Activated effector memory CD4-positive, alpha-beta T cell treated with Interleukin-2 at 50 U/mL for 16 hours (primary cell): ENCODE measurements at places on chromosomes 12 and 14.

DNA sequence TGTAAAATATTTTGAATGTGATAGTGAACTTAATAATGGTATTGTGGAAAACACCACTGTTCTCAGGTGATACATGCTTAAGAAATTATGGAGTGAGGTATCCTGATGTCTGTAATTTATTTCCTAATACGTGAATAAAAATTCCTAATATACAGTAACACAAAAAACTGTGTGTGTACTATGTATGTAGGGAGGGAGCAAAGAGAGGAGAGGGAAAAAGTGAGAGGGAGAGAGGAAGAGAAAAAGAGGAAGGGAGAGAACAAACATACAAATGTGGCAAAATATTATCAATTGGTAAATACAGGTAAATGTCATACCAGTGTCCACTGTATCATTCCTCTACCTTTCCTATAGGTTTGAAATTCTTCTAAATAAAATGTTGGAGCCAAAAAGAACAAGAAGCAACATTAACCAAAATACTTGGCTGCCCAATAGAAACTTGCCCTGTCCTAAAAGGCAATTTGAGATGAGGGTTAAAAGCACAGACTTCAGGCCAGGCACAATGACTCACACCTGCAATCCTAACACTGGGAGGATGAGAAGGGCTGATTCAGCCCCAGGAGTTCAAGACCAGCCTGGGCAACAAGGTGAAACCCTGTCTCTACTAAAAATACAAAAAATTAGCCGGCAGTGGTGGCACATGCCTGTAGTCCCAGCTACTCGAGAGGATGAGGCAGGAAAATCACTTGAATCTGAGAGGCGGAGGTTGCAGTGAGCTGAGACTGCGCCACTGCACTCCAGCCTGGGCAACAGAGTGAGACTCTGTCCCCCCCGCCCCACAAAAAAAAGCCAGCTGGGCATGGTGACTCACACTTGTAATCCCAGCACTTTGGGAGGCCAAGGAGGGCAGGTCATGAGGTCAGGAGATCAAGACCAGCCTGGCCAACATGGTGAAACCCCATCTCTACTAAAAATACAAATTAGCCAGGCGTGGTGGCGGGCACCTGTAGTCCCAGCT lies 14.5 kb downstream of the R3HDM2 start:
- DNase-seq: no peak

DNA sequence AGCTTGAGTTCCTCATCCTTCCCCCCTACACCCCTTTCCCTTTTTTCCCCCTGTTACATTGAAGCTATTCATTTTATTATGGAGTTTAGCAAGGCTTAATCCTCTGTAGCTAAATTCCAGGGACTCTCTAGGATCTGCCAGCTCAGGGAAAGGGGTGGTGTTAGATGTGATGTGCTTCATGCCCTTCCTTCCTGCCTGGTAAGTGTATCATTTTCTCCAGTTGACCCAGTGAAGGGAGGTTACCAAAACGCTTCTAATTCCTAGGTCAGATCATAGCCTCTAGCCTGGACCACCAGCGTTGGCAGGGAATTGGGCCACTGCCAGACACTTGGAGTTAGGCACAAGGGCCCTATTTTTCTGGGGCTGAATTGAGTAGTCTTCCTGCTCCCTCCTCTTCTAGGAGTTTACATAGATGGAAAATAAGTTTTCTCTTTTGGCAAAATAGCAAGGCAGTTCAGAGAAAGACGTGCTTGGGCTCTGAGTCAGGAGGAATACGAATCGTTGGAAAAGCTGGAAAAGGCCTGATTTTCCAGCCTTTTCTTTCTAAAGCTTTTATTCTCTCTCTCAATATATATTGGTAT lies 88.3 kb downstream of the NPAS3 start:
- no peak for DNase-seq

DNA sequence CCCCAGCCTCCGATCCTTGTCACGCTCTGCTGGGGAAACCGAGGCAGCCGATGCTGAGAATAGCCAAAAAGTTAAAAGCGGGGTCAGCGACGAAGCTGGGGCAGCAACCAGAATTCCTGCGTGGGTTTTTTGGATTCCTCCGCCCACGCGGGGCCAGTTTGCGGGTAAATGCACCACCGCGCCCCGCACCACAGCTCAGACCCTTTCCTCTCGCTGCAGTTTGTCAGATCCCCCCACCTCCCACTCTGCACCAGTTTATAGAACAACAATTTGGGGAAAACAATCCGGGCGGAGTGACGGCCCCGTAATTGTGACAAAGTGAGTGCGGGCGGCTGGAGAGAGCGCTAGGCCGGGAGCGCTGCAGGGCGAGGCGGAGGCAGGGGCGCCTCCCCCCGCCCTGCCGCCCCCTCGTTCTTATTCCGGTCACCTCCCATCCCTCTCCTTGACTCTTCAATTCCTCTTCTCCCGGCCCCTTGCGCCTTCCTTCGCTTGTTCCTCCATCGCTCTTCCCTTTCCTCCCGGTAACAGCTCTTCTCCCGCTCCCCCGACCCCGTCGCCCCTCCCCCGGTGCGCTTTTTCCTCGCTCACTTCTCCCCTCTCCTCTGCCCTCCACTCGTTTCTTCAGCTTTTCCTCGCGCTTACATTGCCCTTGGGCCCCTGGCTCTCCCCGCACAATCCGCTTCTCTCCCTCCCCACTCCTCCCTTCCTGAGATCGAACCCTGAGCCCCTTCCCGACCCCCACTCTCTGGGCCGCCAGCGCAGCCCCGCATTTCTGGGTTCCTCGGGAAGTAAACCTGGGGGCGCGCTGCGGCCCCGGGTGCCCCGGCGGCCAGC lies 646 bp upstream of the DNAJC22 start:
- no peak for DNase-seq

DNA sequence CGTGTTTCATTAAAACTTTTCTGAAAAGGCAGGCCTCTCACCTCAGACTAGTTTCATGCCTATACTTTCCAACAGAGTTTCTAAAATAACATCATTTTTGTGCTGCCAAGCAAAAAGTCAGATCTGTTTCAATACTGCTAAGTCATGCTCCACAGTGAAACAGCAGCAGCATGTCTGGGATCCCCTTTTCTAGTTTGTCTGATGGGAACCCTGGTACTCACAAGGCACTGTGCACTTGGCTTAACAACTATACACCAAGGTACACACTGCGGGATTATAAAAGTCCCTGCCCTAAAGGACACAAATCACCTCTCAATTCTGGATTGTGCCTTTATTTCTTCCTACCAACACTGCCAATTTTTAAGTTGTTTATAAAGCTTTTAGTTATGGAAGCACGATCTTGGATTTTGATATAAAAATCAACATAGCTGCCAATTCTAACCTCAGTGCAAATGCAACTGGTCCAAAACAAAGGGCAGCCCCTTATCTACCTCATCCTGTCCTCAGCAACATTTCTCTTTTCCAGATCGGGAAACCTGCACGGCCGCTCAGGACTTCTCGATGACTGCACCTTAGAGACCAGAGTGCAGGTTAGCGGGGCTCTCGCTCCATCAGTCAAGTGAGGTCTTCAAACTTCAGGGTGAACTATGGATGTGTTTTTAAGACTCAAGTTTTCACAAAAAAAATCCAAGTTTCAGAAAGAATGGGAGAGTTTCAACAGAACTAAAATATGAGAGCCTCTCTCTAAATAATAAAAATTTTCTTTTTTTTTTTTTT lies 1.7 kb upstream of the EIF5 start:
- DNase-seq: no peak

- DNase-seq: no peak
Measured at GRCh38 chr12:25759752-25760151, 198.7 kb upstream of the RASSF8 start.

- peak; percentile 8 for DNase-seq
Measured at GRCh38 chr12:57803319-57803893, 15.1 kb downstream of the AVIL start.

GRCh38 chr12:70854881-70855568 lies 65.5 kb downstream of the PTPRR start:
- DNase-seq: no peak

- no peak for DNase-seq
Measured at GRCh38 chr14:31297701-31298344, 90.2 kb upstream of the HECTD1 start.

DNA sequence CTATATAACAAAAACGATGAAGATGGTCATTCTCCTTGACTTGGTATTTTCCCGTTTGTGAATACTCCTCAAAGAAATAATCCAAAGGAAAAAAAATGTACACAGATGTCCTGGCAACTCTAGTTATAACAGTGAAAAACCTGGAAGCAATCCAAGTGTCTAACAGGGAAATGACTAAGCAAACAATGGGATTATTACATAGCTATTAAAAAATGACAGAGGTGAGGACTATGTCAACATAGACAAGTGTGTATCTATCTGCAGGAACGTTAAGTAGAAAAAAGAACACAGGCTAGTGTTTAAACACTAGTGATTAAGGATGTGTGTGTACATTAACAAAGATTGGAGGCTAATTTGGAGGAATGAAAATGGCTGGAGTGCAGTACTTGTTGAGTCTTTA lies 5.9 kb upstream of the APOLD1 start:
- no peak for DNase-seq

DNA sequence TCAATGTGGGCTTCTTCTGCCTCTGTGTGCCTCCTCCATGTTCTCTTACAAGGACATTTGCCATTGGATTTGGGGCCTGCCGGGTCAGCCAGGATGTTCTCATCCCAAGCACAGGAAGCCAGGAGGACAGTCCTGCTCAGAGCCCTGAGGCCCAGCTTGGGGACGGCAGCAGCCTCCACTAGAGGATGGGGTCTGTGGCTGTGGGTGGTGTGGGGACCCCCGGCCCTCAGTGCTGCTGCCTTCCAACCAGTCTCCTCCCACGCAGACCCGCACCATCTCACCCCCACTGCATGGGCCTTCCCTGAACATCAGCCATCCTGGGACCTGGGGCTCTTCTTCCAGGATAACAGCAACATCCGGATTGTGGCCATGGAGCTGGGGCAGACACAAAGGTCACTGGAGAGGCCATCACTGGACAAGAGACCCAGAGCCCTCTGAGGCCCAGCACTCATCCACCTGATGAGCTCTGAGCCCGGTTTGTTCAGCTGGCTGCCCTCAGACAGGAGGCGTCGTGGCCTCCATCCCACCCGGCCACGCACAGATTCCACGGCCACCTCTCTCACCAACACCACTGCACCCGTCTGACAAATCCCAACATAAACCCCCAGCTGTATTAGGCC lies 56.5 kb upstream of the C14orf180 start:
- no peak for DNase-seq

GRCh38 chr12:120879102-120879501 lies 25.1 kb downstream of the SPPL3 start:
- DNase-seq: no peak

DNA sequence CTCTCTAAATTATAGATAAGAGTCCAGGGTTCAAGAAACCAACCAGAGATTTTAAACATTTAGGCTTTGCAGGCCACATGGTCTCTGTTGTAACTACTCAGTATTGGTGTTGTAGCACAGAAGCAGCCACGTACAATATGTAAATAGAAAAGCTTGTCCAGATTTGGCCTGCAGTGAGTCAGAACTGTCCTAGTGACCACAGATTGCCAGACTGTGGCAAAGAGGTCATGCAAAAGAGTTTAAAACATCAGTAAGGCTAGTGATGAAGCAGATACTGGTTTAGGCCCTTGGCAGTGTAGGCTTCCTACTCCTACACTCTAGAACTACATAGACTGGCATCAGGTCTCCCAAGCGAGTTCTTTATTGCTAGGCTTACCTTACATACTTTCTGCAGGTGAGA lies 117.6 kb upstream of the GARIN6 start:
- no peak for DNase-seq

DNA sequence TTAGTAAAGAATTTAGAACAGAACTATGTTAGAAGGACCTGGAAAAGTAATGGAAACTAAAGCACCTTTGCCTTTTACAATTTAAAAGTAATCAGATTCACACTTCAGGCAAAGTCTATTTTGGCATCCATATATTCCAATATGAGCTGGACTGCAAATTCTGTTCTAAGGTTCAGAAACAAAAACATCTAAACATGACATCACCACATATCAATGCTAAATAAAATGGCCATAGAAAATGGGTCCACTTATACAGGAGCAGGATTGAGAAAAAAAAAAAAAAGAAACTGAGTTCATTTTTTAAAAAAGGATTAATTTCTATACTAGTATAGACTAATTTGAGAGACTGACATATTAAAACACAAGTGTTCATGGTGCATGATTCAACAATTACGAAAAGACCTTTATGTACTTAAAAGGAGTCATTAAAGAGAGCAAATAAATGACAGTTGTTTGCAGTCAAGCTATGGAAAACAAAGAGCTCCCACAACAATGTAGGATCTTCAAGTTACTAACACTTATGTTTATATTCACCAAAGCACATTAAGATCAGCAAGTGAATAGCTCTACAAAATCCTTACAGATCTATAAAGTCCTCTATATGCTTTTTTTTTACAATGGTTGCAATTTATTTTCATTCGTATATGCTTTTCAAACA lies 45.7 kb downstream of the DICER1 start:
- no peak for DNase-seq

DNA sequence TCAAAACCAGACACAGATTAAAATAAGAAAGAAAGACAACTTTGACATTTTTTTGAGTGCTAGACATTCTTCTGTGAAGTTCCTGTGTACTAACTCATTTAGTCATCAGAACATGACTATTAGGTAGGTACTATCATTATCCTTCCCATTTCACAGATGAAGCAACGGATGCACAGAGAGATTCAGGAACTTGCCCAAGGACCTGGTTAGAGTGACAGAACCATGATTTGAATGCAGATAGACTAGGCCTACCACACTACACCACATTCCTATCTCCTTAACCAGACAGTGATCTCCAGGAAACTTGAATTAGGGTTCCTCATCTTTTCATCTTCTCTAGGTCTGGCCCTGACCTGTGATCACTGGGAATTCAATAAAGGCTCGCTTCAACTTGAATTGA lies 54.4 kb upstream of the MED13L start:
- DNase-seq: no peak
